ENCODE measurements at places on chromosomes 7 and 10.

- DNase-seq, result no peak
Observed at GRCh38 chr10:61097026-61097425, 153.0 kb upstream of the RHOBTB1 start.

GRCh38 chr7:101465131-101465530 lies 102.5 kb downstream of the COL26A1 start:
- no peak for DNase-seq

DNA sequence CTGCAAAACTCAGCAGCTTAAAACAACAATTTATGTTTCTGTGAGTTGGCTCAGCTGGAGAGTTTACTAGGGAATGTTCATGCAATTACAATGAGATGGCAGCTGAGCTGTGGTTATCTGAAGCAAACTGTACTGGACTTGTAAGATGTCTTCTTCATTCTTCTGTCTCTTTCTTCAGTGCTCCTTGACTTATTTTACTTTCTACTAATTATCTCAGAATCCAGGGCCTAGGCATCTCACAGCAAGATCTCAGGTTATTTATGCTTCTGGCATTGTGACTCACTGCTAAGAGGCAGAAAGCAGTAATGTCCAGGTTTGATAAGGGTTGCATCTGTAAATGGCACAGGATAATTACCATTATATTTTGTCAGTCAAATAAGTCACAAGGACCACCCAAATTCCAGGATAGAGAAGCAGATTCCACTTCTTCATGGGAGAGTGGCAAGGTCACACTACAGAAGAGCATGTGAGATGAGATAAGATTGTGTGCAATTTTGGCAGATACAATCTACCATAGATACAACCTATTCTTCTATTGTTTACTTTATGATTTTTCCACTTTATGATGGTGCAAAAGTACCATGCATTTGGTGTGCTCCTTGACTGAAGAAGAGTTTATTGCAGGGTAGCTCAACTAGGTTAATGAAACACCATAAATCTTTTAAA lies 16.8 kb downstream of the VIM start:
- DNase-seq, result no peak

DNA sequence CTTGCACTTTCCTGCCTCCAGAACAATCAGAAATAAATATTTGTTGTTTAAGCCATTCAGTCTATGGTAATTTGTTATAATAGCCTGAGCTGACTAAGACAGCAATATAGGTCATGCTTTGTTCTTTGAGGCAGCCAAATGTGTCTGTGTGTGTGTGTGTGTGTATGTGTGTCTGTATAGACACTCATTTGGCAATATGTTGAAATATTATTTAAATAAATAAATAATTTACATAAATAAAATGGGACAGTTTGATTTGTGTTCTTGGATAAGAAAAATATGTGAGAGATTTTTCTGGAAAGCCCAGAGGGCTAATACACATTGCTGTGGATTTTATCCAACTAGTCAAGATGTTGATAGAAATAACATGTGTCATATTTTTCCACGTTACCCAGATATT lies 140.2 kb downstream of the PTN start:
- DNase-seq, result no peak

DNA sequence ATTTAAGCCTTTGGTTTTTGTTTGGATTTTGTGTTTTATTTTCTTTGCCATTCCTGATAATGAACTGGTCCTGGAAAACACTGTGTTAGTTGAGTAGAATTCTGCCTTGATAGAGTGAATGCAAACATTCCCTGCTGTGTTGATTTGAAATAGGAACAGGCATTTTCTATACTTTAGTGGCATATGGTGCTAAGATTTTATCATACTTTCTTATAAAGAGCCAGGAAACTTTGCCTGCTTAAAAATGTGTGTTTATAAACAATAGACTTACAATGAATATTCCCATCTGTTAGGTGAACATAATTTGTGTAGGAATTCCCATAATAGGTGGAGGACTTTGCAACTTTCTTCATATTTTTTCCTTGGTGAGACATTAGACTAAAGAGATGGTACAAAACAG lies 333.3 kb downstream of the SDK1 start:
- no peak for DNase-seq

GRCh38 chr10:13503745-13504463 lies 24.9 kb downstream of the BEND7 start:
- DNase-seq, result no peak

DNA sequence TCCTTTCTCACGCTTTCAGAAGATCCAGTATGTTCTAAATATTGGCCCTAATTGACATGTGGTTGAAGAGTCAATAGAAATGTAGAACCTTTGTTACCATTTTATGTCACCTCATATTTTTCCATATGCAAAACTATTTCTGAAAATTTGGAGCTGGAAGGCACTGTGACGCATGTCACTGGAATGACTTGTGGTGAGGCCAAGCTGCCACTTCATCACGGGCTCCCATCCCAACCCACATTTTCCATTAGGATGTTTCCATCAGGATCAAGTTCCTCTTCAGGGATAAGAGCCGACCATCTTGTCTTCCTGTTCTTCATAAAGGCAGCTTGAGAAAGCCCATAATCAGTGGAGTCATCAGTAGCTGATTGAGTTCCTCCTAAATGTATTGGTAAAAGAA lies 1241.7 kb downstream of the GATA3 start:
- DNase-seq, result no peak

DNA sequence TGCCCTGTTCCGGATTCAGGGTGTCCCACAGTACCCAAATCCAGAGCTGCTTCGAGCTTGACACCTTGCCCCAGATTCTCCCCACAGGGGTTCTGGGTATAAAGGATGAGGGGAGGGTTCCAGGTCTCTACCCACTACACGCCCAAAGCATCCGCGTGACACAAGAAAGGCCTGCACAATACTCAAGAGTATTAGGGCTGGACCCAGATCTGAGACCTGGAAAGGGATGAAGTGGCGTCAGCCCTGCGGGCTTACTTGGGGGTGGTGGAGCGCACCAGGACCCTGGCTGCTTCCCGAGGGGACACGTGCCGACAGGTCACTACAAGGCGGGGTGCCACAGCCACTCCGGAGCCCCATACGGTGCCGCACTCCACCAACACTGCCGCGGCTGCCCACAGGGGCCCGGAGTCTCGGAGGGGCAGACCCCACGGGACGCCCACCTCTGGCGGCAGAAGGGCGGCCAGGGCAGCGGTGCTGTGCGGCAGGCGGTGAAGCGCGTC lies 1.3 kb downstream of the TYSND1 start:
- no peak for DNase-seq

DNA sequence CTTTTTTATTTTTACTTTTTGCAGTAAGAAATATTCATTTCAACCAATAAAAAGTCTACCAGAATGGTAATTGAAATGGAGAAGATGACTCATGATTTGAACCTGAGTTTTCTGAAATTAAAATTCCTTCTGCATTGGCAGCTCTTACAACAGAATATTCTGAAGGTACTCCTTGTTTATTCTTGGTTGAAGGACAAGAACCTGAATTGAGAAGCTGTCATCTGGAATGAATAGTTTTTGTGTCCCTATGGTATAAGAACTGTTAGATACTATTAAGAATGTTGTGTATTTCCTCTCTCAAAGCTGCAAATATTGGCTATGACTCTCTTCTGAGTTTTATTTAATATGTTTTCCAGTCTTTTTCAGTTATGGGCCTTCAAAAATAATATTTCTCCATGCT lies 56.1 kb downstream of the CDK1 start:
- no peak for DNase-seq

GRCh38 chr7:2063563-2064260 lies 169.0 kb downstream of the MAD1L1 start:
- no peak for DNase-seq

- no peak for DNase-seq
Observed at GRCh38 chr7:2710286-2710655, 22.3 kb downstream of the AMZ1 start.

- DNase-seq, result no peak
Observed at GRCh38 chr7:89104748-89105685, 309.5 kb upstream of the TEX47 start.
